ENCODE measurements at places on chromosomes 5 and 9. TPM values are rescaled to one million over a fixed set of nuclear protein-coding genes. Genes with fewer than 3 reads are reported as not detected.
A peak's percentile ranks its signal among the peaks of the same experiment; 100 is the strongest.

DNA sequence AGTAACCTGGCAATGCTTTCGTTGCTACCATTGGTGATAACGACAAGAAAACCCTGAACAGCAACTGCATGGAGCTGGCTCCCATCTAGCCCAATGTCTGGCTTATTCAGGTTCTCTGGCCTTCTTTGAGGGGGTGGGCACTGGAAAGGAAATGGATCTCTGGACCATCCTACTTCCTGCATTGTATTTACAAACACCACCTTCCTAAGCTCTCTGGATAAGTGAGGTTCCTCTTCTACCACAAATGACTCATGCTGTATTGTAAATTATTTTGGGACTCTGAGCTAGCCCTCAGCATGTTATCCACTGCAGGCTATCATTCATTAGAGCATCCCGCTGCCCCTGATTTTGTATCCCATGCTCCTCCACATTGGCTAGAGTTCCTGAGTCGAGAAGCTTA lies 136.9 kb upstream of the KLF9 start:
- DNase-seq: no peak

GRCh38 chr5:14008819-14009311 lies 64.4 kb upstream of the DNAH5 start:
- no peak for DNase-seq

DNA sequence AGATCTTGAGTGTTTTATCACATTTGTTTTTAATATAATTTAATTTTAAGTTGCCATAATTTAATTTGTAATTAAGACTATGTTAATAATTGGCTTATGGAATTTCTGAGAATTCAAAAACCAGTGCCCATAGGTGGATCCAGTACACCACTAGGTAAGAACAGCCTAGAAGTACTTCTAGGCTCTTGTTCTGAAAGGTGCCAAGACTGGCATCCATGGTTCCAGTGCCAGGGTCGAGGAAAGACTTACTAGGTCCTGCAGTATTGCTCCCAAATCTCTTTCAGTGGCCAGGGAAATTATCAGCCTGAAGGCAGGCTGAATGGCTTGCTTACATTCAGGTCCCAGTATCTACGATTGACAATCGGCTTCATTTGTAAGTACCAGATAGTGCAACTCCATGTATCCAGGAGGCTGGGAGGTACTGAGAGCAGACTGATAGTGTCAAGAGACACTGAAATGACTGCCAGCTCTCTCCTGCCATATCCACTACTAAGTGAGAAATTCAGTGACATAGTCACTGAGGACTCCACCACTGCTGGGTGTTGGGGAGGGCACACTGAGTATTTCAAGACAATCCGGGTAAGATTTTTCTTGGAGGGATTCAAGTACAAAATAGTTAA lies 159.2 kb upstream of the CCDC152 start:
- no peak for DNase-seq

GRCh38 chr5:169094586-169095409 lies 206.1 kb downstream of the SLIT3 start:
- DNase-seq: no peak

GRCh38 chr5:97751540-97751939 lies 568.5 kb upstream of the RIOK2 start:
- no peak for DNase-seq

GRCh38 chr9:128424268-128424780 lies 3.7 kb downstream of the CERCAM start:
- DNase-seq: no peak

DNA sequence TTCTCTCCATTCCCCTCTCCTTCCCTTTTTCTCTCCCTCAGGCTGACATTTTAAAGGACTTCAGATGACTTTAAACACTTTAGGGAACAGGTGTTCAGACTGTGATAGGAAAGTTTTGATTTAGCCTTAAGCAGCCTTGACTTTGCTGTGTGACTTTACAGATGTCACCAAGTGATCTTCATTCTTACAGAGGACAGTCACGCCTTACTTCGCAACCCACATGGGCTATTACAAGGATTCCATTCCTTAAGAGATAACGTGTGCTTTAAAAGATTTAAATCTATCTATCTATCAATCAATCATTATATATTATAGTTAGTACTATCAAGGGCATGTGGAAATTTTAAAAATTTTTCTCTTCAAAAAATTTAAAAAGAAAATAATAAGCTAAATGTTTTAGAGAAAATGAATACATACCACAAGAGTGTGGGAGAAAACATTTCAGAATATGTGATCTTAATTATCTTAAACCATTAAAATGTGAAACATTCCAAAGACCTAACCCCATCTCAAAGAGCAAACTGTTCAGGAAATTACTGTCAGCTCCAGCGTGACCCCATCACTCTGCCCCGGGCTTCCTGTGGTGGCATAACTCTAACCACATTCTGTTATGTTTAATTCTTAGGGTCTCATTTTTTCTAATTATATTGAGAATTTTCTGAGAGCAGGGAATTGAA lies 530.5 kb downstream of the SEMA5A start:
- DNase-seq: no peak

DNA sequence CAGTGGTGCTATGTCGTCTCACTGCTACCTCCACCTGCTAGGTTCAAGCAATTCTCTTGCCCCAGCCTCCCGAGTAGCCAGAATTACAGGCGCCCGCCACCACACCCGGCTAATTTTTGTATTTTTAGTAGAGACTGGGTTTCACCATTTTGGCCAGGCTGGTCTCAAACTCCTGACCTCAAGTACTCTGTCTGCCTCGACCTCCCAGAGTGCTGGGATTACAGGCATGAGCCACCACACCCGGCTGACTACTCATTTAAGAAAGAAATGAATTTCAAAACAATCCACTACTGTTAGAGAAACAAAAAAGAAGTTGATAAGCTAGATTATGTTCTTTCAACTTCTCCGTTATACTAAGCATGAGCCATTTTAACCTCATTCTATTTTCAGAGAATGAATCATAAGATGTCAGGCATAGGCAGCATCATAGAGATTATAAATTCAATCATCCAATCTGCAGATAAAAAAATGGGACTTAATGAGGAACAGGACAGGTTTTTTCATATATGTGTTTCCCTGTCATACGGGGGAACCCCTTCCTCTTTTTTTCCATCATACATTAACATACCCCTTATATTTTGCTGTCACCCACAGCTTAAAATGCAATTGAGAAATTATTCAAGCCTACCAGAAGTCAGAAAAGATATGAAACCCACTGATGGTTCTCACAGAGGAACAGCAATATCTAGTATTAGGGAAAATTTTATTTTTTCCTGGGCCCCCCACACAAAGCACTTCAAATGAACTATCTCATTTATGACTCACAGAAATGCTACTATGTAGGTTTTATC lies 26.5 kb upstream of the ADRB2 start:
- DNase-seq: no peak

DNA sequence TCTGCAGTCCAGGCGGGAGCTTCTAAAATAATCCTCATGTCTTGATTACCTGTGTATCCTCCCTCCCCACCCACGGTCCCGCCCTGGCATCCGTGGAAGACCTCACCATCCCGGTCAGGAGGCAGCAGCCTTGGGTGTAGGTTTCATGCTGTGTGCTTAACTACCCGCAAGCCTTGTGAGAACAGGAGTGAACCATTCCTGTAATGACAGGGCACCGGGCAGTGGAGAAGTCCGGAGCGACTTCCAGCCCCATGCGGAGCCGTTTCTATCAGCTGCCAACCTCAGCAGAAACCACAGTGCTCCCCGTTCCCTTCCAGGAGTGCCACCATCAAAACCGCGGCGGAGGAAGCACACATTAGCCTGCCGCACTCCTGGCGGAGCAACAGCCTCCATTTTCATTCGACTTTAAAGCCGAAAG lies 123.5 kb upstream of the LMX1B start:
- no peak for DNase-seq

DNA sequence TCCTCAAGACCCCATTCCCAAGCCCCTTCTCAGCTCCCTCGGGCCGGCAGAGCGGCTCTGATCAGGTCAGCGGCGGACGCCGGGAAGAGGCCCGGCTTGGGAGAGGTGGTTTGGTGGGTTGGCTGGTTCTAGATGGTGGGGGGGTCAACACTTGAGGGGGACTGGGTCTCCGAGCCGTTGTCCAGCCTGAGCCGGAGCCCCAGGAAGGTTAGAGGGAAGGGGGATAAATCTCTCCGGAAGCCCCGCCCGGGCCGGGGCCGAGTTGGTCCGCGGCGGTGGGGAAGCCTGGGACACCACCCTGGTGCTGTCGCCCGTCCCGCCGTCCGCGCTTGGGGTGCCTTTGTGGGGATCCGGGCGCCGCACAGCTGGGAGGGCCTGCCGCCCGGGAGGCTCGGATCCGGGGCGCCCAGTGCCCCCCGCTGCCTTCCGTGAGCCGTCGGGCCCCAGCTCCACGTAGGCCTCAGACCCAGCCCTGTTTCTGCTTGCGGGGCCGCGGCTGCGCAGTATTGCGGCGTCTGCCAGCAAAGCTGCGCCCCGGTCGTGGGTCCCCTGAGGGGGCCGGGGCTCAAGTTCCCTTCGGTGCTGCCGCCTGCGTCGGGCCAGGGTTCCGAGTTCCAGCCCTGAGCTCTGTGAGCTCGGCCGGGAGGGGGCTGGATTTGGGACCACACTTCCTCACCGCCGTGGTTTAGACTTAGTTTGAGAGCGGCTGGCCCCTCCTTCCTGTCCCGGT lies 542 bp upstream of the TRIM52 start:
- peak; percentile 58 for DNase-seq

DNA sequence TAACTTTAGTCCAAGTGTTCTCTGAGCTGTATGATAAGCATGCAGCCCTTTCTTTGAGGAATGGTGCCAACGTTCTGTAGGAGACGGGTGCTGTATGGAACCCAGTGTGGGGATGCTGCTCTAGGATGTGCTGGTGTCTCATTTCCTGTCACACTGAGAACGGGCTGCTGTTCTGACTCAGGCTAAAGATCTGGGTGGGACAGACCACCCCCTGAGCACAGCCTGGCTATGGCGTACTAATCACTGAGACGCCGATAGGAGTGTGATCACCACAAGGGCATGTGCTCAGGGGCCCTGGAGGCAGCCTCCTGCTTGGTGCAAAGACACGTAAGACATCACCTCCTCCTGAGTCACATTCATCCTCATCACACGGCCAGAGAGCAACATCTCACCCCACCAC lies 240.4 kb downstream of the IRX2 start:
- no peak for DNase-seq

DNA sequence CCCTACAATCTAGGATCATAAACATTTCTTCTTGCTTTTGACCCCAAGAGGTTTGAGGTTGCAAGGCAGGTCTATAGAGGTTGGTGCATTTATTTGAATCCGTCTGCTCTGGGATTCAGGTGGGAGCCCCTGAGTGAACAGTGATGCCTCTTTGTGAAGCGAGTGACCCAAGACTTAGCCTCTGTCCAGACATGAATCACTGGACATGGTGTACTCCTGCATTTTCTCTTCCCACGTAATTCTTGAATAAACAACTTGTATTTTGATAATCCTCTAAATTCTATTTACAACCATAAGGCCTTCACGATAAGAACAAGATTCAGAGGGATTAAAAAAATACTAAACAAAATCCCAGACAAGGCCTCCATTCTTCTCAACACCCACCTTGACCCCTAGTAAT lies 67.5 kb upstream of the PLPP6 start:
- no peak for DNase-seq

GRCh38 chr9:1328341-1328740 lies 278.2 kb downstream of the DMRT2 start:
- no peak for DNase-seq

DNA sequence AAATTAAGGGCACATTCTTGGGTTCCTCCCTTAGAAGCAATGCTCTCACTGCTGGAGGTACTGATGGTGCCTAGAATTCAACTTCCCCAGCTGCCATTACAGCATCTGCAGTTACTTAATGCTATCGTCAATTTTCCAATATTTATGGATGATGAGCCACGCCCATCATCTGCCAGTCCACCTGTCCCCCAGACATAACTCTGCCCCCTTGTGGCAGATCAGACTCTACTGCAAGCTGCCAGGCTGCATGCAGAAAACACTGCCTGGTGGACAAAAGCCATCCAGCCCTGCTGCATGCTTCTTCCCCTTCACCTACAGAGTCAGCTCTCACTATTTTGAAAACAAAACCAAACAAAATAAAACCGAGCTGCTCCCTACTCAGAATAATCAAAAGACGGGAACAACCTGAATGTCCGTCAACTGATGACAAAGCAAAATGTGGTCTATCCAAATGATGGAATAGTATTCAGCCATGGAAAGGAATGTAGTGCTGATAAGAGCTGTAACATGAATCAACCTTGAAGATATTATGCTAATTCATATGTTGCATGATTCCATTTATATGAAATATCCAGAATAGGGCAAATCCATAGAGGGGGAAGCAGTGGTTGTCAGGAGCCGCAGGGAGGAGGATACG lies 66.4 kb downstream of the RETREG1 start:
- no peak for DNase-seq

- DNase-seq: no peak
These were observed 205.3 kb downstream of the TTLL11 start for GRCh38 chr9:121887553-121888437.

- no peak for DNase-seq
These were observed 225.4 kb downstream of the EBF1 start for GRCh38 chr5:158874343-158874742.

GRCh38 chr5:6584101-6584645 lies 48.7 kb downstream of the NSUN2 start:
- DNase-seq: no peak

GRCh38 chr5:118015511-118015910 lies 972.8 kb downstream of the DTWD2 start:
- DNase-seq: no peak

DNA sequence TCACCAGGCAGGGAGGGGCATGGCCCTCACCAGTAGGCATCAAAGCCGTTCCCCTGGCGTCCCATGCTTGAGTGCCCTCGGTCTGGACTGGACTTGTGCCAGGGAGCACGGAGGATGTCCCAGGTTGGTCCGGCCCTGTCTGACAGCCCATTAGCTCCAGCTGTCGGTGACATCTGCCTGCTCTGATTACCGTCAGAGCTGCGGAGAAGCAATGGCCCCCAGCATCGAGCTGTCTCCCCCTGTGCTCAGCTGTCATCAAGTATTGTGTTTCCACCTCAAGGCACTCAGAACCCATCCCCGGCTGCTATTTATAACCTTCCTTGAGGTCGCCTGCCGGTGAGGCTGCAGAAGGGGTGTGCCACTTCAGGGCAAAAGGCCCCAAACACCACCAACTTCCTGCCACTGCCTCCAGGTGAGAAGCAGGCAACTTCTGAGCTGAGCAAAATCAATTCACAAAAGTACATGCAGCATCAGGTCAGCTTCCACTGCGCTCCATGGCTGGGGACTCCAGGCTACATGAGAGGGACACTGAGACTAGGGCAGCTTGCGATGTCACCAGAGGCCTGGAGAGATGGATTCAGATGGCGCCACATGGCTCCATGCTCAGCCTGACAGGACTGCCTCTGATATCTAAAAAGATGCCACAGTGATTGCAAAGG lies 142.7 kb downstream of the C5orf15 start:
- no peak for DNase-seq

GRCh38 chr5:150073677-150074076 lies 12.7 kb downstream of the CSF1R start:
- DNase-seq: no peak

Gene DMRT3
- not detected for total RNA-seq

Gene GRK6
- 158 TPM for total RNA-seq

Gene SGCD
- total RNA-seq: 0.03 TPM

Gene SLC46A2
- total RNA-seq: not detected

Gene PCDHB15
- 0.08 TPM for total RNA-seq

Gene NDST1
- 8.0 TPM for total RNA-seq

Gene COL5A1
- total RNA-seq: 0.14 TPM
